ENCODE measurements at places on chromosomes 2 and 18.

DNA sequence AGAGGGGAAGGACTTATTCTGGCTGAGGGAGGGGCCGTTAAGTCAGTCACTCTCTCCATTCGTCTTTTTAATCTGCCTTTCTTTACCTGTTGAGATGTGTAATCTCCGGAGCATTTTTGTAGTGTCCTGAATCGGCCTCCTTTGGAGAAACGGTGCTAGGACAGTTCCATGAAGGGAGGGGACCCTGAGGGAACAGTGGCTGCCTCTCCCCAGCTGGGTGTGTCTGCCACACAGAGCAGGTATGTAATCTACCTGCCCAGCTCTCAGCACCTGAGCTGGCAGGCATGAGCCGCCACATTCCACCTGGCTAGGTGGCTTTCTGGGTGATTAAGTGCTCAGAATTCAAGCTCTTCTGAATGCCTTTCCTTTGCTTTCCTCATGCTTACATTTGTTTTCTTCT lies 131.2 kb downstream of the WDSUB1 start:
- peak; percentile 69 for DNase-seq

GRCh38 chr2:16817305-16818202 lies 151.9 kb upstream of the CYRIA start:
- DNase-seq: no peak

GRCh38 chr18:42576124-42576523 lies 539.4 kb downstream of the RIT2 start:
- DNase-seq: no peak

DNA sequence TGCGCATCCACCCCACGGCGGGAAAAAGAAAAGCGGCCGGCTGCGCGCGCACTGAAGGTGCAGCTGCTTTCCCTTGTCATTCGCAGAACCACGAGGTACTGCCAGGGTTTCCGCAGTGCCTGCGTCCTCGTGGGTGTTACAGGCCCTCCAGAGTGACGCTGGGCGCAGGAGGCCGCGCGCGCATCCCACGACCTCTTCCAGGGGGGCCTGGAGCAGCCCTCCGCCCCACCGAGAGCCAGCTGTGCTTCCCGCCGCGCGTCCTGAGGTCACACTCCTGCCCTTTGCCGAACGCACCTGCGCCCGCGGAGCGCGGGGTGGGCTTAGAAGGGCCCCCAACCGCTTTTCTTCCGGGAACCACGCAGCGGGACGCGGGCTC lies 378 bp upstream of the IAH1 start:
- peak; percentile 77 for DNase-seq

GRCh38 chr2:240130393-240131195 lies 5.5 kb downstream of the COPS9 start:
- peak; percentile 5 for DNase-seq

GRCh38 chr2:37560863-37561614 lies 110.4 kb downstream of the CDC42EP3 start:
- no peak for DNase-seq

DNA sequence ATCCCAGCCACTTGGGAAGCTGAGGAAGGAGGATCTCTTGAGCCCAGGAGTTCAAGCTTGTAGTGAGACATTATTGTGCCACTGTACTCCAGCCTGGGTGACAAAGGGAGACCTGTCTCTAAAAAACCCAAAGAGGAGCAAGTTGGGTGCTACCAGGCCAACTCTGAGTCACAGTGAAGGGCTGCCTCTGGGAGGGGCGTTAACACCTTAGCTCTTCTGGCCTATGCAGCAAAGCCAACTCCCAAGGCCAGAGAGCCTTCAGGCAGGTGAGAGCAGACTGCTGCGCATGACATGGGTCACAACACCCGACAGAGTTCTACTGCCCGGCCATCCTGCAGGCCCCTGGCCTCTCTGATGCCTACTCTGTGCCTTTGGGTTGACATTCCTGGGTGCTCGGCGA lies 32.6 kb upstream of the ATG16L1 start:
- DNase-seq: no peak

DNA sequence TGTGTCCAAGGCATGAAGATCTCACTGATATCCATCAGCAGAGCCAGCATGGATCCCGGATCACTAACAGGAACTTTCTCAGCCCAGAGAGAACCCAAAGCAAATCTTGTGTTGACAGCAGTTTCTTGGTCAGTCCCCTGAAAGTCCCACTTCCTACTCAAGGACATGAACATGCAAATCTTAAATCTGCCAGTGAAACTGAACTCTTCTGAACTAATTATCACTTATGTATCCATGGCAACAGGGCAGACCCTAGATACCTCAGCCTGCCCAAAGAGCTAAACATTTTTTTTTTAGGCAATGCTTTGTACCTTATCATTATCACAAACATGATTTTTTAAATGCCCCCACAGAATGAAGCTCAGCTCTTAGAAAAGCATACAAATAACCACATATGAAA lies 127.8 kb upstream of the DDX18 start:
- no peak for DNase-seq

- no peak for DNase-seq
These were observed 68.6 kb downstream of the METTL8 start for GRCh38 chr2:171365232-171365631.

DNA sequence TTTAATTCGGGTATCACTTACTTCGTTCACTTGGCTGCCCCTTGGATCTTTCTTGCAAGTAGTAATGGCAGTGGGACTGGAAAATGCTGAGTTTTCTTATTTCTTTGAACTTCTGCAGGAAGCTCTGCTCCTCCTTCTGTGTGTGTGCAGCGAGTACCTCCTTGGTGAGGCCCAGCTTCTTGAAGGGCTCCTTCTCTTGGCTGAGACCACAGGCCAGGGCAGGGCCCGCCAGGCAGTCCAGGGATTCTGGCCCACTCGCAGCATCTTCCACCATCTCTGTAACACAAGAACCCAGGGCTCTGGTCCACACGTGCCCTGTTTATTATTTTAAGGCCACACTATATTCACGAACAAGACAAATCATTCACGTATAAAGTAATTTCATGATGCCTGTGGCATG lies 15.8 kb upstream of the HES6 start:
- no peak for DNase-seq

- no peak for DNase-seq
These were observed 315.8 kb upstream of the EPAS1 start for GRCh38 chr2:45981384-45981930.

Data from pancreas (tissue), 10 donors.